ENCODE measurements at places on chromosomes 5 and 9. TPM values are rescaled to one million over a fixed set of nuclear protein-coding genes. Genes with fewer than 3 reads are reported as not detected.

DNA sequence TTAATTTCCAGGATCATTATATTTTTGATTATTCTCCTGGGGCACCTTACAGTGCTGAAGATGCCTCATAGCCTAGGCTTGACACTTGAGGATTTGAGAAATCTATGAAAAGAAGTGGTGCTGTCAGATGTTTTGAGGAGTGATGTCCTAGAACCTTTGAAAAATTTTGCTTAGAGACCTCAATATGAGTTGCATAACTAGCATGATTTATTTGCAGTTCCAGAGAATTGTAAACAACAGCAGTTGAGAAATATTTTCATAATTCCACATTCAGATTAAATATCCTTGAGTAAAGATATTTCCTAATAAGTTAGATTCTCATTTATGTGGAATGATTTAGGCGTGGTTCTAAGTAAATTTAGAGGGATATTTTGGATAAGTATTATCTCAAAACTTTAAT, 225.8 kb downstream of the ADAMTSL1 start:
- no peak for DNase-seq
- no peaks in the 10 kb centered on the region for H3K27me3 ChIP-seq
- no peak overlapping the region for H3K27ac ChIP-seq

Gene ZDHHC12
- 18.3 TPM for total RNA-seq

Gene ENG
- total RNA-seq, result 42.4 TPM

Gene PCDHB12
- 2.1 TPM for total RNA-seq

Gene SAPCD2
- total RNA-seq, result 0.29 TPM

Gene ACTL7A
- total RNA-seq, result not detected

Gene ZCCHC9
- total RNA-seq, result 6.7 TPM

GRCh38 chr5:79513308-79513703, 628 bp downstream of the HOMER1 start:
- peak overlapping the region; percentile 88 for H3K4me3 ChIP-seq
- no peak for DNase-seq
- H3K36me3 ChIP-seq, result no peaks in the 10 kb centered on the region

- H3K27ac ChIP-seq, result no peak overlapping the region
- no peaks in the 10 kb centered on the region for H3K36me3 ChIP-seq
- H3K4me3 ChIP-seq, result no peak overlapping the region
- no peaks in the 10 kb centered on the region for H3K4me1 ChIP-seq
- H3K27me3 ChIP-seq, result no peaks in the 10 kb centered on the region
Observed at GRCh38 chr5:150347451-150347850, 10.0 kb upstream of the TCOF1 start.
